Pulmonary artery endothelial cell (primary cell): ENCODE measurements at places on chromosomes 13 and 19.

GRCh38 chr19:7868671-7869452, 5.3 kb downstream of the PRR36 start:
- no peak for DNase-seq

GRCh38 chr13:38636761-38637160, 50.1 kb upstream of the FREM2 start:
- DNase-seq, result no peak

- no peak for DNase-seq
These were observed 7.2 kb downstream of the ZNF552 start for GRCh38 chr19:57807541-57807940.

DNA sequence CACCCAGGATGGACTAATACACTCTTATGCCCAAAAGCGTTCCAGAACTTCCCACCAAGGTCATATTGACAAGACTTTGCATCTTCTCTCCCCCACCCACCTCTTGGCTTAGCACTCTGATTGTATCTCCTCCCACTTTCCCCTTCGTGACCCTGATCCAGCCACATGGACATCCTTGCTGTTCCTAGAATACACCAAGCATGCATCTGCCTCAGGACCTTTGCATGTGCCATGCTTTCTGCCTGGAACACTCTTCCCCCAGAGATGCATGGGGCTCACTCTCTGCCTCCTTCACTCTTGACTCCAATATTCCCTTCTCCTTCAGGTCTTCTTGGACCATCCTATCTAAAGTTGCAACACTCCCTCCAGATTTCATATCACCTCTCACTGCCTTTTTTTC, 16.2 kb upstream of the LAIR1 start:
- no peak for DNase-seq

DNA sequence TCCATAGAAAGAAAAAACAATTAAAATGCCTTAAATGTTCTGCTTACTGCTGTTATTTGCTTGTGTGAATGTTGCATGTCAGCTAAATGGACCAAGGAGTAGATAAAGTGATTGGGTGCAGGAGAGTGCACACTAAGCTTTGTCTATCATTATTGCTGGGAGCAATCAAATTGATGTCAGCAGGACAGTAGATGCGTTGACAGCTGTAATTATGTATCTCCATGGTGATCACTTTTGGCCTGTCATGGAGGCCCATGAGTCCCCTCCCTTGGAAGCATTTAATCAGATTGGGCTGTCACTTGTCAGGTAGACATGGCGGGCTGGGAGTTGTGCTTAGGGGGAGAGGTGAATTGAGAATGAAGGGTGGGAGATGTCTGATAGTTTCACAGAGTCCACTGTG, 215.3 kb downstream of the PCCA start:
- no peak for DNase-seq

DNA sequence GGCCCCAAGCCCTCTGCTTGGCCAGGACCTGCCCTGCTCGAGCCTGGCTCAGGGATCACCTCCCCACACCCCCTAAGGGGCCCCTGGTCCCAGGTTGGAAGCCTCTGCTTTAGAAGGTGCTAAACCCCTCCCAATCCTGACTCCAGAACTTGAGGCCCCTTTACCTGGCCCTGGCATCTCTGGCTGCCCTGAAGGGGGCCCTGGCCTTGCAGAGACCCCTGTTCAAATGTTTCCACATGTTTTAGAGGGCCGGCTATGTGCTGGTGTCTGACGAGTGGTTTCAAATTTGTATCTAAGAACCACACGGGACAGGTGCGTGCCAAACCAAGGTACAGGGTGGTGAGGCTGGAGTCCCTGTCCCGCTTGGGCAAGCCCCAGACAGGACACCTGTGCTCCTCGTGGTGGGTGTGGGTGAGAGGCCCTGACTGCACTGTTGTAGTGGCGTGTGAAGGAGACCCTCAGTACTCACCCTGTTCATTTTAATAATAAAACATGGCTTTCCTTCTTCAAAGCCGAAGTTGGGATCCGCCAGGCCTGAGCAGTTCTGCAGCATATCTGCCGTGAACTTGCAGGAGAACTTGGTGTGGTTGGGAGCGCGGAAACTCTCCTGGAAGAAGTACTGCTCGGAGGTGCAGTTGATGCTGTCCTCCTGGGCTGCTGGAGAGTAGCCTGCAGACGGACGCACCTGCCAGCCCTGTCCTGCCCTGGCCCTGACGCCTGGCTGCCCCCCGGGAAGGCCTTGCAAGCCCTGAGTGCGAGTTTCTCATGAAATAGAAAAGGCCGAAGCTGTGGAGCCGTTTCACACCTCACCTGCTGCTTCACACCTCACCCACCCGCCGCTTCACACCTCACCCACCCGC, 5.4 kb downstream of the ATP4B start:
- no peak for DNase-seq

GRCh38 chr13:49217962-49218492, 2.1 kb upstream of the MLNR start:
- no peak for DNase-seq

- no peak for DNase-seq
These were observed 116.0 kb downstream of the COL4A2 start for GRCh38 chr13:110422913-110423688.

DNA sequence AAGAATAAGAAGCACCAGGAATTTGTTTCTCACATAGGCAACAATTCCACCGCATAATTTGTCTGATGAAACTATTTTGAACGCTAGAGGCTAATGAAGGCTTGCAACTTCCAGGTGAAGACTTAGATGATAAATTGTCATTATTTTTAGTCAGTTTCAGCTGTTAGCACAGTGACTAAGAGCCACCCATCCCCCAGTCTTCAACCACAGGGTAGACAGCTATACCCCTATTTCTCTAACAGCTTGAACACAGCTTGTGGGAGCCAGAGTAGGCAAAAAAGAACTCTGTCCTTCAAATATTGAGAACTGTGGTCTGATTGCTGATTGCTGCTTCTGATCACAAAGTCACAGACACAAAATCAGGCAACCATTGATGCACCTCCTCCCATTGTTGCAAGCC, 1124.8 kb upstream of the PRR20A start:
- no peak for DNase-seq

DNA sequence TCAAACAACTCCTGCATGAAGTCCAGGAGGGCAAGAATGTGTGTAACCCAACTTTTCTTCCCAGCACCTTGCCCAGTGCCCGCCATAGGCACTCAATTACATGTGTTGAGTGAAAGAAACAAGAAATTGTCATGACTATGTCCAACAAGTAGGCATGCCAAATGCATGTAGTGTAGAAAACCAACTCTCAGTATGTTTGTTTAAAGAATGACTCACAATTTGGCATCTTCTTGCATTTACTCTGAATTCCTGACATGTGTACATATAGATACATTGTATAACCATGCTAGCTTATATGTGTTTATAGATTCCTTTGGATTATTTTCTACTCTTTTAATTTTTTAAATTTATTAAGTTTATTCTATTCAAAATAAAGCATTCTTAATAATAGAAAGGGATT, 305.0 kb downstream of the EFNB2 start:
- DNase-seq, result no peak

DNA sequence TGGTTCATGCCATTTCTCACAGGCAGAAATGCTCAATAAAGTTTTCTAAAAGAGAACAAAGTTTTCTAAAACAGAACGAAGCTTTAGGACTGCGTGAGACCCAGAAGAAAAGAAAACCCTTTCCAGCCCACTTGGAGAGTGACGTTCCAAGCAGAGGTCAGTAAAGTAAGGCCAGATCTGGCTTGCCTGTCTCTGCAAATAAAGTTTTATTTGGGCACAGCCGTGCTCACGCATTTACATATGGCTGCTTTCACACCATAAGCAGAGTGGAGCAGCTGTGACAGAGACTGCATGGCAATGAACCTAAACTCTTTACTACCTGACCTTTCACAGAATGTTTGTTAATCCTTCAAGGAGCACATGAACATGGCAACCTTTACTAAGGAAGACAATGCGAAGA, 23.6 kb downstream of the IRS2 start:
- no peak for DNase-seq

- peak; percentile 74 for DNase-seq
These were observed 11.4 kb upstream of the USP12 start for GRCh38 chr13:27182844-27183497.

DNA sequence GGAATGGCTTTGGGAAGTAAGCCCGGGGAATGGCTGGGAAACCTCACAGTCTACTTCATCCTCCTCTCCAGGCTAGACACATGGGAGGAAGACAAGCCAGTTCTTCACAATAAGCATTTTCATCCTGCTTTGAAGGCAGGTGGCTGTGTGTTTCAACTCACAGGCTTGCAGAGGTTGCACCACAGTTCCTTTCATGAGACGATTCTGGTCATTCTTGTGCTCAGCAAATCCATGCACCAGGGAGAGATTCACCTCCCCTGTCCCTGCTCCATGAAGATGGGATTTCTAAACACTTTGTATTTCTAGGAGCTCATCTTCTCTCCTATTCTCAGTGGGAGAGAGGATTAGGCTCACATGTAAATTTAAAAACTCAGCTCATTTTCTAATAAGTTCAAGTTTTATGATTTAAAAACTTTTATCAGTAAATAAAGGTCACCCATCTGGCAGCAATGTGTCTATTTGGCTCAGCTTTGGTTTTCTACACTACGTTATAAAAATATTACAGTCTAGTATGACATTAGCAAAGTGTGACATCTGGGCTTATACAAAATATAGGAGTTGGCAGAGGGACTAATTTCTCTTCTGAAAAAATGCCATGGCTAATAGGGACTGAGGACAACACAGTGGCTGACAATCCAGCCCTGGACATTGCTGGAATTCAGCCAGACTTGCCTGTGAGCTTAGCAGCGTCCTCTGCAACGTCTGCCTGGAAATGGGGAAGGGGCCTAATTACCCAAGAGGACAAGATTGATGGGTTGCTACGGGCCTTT, 283.2 kb upstream of the SLC10A2 start:
- no peak for DNase-seq

DNA sequence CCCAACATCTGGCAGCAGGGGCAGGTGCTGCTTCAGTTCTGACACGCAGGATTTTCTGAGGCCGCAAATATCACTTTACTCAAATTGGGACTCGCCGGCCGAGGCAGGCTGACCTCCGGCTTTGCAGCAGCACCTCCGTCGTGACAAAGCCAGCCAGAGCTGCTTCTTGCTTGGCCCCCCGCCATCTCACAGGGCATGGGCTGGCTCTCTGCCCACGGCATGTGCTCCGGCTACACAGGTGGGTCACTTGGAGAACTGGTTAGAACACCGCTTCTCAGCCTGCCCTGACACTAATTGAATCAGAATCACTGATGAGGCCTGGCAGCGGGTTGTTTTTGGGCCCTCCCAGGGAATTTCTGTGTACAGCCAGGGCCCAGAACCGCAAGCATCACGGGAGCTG, 112.3 kb downstream of the SLC7A1 start:
- DNase-seq, result no peak
